ENCODE measurements at places on chromosomes 7 and 10.

- no peak for DNase-seq
Measured at GRCh38 chr7:116511552-116512519, 12.3 kb downstream of the CAV2 start.

DNA sequence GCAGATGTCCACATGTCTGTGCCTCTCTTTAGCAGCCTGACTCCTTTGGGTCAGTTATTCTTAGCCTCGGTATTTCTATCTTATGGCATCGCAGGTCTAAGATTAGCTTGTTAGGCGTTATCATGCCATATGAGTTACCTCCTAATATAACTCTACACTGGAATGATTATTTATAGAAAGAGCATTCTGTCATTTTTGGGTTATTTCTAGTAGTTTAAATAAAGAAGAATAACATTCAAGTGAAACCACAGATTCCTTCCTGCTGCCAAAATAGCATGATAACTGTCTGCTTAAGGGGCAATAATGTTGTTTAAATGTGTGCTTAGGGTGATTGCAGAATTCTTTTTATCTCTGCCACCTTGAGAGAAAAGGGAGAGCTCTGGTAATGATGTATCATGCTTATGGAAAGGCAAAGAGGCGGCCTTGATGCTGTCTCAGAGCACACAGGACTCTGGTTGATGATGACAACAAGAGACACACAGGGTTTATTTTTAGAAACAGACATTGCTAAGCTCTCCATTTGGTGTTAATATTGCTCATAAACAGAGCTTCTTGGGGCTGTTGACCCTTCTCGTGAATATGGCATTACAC is 10.4 kb downstream of the HDAC9 start:
- DNase-seq = no peak

DNA sequence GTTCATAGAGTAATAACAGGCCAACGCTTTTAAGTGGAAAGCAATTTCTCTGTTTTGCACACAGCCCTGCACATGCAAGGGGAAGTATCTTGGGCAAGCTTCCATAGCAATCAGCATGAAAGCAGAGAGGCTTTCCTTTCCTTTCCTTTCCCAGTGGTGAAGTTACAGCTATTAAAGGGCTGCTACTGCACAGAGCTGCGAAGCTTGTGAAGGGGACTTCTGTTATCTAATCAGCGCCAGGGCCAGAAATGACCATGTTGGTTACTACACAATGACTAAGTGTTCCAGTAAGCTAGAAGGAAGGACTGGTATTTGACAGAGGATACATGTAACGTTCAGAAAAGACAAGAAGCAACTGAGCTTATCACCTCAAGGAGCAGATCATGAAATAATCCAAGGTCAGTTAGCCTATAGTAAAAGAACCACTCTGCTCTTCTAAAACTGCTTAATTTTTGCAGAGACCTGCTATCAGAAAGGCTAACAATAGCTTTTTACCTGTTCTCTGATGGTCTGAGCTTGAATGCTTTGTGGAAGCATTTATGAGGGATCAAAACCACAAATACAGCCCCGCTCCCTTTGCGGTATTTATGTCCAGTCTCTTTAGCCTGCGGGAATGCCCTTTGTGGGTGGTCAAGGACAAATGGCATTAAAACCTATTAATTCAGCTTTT is 45.9 kb downstream of the SGMS1 start:
- DNase-seq = no peak

- DNase-seq = no peak
Measured at GRCh38 chr10:51879238-51879637, 179.8 kb upstream of the CSTF2T start.

DNA sequence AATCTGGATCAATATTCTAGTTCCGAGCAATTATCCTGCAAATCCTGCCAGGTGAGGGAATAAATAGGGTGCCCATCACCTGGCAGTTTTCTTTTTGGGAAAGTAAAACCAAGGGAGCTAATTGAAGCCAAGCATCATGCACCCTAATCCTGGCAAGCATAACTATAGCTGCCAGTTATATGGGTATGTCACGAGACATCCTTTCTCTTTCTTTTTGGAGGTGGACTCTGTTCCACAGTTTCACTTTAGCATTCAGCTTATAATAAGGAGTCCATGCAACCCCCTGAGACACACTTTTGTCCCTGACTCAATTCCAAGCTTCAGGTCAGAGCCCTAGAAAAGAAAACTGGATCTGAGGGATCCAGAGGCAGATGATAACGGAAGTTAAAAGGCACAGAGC is 222.5 kb downstream of the PHF14 start:
- DNase-seq = no peak

GRCh38 chr10:20474064-20474463 is 423.0 kb downstream of the NEBL start:
- no peak for DNase-seq

DNA sequence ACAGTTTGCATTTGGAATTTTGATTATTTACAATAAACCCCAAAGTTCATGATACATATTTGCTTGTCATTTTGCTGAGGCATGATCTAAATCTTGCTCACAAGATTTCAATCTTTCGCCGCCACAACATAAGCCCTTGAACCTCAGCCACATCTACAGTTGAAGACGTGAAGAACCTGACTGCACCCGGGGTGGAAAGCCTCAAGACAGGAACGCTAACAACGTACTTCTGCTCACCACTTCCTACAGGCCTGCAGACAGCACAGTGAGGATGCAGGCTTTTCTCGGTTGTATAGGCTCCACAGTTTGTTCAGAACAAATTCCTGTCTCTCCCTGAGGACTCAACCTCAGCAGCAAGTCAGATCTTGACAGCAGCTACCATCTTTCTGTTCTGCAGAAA is 393.8 kb upstream of the PRKCQ start:
- no peak for DNase-seq

- no peak for DNase-seq
Measured at GRCh38 chr7:27203365-27203953, 3.6 kb upstream of the HOXA13 start.

DNA sequence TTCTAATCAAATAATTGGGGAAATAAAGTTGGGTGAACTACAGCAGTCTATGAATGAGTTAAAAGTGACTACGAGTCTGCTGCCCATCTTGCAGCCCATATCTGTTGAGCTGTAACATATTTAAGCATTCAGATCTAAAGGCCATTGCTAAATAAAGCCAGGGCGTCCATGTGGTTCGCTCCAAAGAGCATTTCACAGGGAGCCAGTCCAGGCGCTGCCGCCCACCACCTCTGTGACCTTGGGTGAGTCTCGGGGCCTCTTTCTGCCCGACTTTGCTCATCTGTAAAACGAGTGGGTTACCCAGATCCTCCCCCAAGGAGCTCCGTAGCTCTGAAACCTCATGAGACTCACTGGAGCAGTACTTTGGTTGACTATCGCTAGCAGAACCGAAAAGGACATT is 223.1 kb downstream of the CUX1 start:
- DNase-seq = no peak

All from cortex of kidney (tissue), 1 donor.